ENCODE measurements at places on chromosomes 11 and 22.

DNA sequence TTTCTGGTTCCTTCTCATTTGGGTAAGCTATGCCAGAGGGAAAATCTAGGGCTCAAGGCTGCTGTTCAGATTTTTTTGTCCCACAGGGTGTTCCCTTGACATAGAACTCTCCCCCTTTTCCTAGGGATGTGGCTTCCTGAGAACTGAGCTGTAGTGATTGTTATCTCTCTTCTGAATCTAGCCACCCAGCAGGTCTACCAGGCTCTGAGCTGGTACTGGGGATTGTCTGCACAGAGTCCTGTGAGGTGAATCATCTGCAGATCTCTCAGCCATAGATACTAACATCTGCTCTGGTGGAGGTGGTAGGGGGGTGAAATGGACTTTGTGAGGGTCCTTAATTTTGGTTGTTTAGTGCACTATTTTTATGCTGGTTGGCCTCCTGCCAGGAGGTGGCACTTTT, 167.3 kb upstream of the PGR start:
- no peak for DNase-seq

DNA sequence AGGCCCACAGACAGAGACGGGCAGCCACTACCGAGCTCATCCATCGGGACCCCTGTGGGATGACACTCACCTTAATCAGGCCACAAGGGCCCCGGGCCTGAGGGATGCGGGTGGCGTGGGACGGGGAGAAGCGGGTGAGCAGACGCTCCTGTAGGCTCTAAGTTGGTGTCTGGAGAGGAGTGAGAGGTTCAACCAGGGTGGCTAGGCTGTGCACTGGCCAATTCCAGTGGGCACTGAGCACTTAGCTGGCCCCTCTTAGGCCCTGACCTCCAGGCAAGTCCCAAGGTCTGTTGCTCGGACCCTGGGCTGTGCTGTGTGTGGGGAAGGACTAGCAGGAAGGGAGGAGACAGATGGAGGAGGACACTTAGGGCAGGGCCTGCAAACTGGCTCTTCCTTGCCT, 139.3 kb downstream of the ST3GAL4 start:
- DNase-seq: no peak

DNA sequence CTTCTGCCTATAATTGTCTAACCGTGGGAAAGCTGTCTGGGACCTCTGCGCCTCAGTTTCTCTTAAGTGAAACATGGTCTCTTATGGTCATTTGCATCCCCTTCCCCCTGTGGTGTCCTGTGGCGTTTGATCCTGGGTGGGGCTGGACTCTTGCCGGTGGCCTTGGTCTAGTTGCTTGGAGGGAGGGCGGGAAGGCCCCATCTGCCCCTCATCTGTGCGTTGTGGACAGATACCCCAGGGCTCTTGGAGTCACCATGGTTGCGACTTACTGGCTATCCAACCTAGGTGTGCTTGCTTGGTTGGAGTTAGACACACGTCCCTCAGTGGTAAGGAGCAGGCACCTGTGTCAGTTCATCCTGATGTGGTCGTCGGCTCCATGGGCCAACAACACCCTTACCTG, 15.2 kb downstream of the SHANK3 start:
- DNase-seq: no peak

DNA sequence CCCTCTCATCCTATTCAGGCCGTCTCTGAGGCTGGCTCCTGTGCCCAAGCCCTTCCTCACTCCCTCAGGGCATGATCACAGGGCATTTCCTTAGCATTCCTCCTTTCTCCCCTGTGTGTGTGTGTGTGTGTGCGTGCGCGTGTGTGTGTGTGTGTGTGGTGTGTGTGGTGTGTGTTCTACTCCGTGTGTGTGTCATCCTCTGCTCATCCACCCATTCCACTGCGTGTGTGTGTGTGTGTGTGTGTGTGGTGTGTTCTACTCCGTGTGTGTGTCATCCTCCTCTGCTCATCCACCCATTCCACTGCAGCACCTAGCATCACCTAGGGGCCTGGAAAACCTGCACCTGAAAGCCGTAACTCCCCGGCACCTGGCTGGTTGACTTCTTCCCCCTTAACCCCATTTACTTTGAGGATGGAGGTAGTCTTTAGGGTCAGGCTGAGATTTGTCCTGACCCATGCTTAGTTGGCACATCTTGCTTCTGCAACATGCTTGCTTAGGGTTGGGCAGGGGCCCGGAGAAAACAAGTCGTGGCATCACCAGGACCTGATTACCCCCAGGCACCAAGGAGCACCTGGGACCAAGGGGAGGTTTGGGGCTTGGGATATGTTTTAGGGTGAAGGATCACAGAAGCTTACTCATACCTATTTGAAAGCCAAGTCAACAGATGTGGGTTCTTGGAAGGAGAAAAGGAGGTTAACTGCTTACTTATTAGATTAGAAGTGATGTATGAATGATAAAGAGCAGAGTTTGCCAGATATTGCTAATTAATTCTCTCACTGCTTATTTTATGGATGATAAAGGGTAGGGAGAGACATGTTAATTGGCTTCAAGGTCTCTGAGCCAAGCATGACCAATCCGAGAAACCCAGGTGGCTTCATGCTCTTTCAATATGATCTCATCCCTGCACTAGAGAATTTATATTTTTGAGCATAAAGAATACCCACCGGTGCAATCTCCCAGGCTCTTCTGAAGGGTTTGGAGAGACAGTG, 18.9 kb downstream of the TIMP3 start:
- no peak for DNase-seq
